ENCODE measurements at places on chromosomes 2 and 18.

GRCh38 chr18:73674125-73674865 is 473.3 kb downstream of the FBXO15 start:
- DNase-seq, result no peak

GRCh38 chr2:85012431-85012830 is 41.5 kb downstream of the KCMF1 start:
- DNase-seq, result no peak

DNA sequence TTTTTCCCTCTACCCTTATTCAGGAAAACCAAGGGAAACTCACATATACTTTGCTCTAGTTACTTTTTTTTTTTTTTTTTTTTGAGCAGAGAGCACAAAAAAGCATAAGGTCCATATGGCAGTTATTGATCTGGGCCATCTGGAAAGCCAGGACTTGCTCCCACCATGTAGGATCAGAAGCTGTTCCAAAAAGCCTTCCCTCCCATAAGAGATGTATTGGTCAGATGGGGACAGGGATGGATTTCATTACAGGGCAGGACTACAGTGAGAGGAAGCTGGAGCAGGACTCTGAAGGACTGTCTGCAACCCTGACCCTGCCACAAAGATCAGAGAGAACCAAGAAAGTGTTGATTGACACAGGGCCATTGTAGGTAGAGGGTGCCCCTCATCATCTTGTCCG is 57.3 kb downstream of the NRP2 start:
- no peak for DNase-seq

DNA sequence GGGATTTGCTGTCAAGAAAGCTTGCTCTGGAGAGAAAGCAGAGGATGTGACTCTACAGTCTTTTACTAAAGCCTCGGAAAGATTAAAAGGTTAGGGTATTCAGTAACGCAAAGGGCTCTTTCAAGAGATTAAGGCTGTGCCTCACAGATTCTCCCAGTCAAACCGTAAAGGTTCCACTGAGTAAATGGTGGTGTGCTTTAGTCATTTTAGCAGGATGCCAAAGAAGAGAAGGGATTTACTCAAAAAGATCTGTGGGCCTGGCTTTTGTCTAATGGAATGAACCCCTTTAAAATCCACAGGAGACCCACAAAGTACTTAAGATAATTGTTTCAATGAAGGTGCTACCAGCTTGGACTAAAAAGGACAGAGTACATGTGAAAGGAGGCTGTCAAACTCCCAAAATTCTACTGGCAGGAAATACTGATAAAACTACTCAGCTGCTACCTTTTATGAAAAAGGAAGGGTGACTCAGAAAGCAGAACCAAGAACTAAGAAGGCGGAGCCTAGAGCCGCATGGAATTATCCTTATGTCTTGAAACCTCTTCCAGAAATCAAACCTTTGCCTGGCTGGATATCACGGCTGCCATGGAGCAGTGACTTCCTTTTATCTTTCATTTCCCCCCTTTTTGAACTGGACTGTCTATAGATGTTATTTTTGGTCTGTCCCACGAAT is 670.2 kb upstream of the ZEB2 start:
- DNase-seq, result no peak

Measured in stimulated activated CD4-positive, alpha-beta T cell treated with anti-CD3 and anti-CD28 coated beads, TNF-alpha, amount 100 ng/mL, for 1 hour (primary cell).